K562 (cell line): ENCODE measurements at places on chromosomes 5 and 9. TPM values are rescaled to one million over a fixed set of nuclear protein-coding genes. Genes with fewer than 3 reads are reported as not detected.

- H3K36me3 ChIP-seq: no peaks in the 10 kb centered on the region
- H3K4me1 ChIP-seq: no peaks in the 10 kb centered on the region
- DNase-seq: no peak
- no peaks in the 10 kb centered on the region for H3K27me3 ChIP-seq
These were observed 214.2 kb downstream of the ELAVL2 start for GRCh38 chr9:23611869-23612268.

DNA sequence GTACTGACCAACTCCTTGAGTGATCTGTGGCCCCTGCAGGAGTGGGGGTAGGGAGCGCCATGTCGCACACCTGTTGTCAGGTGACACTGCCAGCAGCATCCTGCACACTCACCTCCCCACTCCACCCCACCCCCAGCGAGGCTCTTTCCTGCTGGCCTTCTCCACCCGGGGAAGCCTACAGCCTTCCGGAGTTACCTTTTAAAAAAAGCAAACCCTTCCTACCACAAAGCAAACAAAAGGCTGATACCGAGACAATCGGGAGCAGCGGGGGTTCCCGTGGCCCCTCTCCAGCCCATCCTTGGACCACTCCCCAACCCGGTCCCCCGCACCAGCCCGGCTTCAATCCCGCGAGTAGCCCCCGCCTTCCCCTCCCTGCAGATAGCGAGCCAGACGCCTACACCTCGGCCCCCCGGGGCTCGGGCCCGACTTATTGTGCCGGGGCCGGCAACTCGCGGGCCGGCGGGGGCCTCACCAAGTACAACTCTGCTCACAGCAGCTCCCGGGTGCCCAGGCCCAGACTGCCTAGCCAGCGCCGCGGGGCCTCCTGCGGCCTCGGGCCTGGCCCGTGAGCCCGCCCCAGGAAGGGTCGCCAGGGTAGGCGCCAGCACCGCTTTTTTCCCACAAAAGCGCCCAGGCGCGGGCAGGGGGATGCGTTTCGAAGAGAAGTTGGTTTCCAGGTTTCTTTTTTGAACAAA lies 724 bp downstream of the MACROH2A1 start:
- peak overlapping the region; percentile 89 for H3K27ac ChIP-seq
- peaks cover 52% of the 10 kb centered on the region for H3K4me1 ChIP-seq
- no peaks in the 10 kb centered on the region for H3K27me3 ChIP-seq
- peaks cover 25% of the 10 kb centered on the region for H3K36me3 ChIP-seq
- H3K4me3 ChIP-seq: peak overlapping the region; percentile 88

DNA sequence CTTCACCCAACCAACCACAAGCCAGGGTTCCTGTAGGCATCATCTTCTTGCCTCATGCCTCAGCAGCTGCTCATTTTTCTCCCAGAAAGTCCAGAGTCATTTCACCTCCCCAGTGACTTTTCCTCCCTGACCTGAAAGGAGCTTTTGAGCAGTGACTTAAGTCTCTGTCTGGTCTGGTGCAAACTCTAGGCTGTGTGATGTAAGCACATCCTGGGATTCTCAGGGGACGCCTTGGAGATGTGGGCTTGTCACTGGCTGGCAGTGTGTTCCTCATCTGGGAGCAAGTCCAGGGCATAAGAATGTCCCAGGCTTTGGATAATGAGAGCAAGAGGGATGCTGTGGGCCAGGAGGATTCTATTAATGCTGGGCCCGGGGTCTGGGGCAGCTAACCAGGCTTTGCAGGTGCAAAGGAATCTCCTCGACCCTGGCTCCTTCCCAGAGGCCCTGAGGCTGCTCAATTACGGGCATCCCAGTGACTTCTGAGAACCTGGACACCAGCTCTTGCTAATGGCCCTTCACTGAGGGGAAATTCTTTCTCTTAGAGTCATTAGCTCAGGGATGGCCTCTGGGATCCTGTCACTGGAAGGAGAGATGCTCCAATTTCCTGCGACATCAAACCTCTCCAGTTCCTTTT lies 211.0 kb upstream of the PANK3 start:
- no peak overlapping the region for H3K4me3 ChIP-seq
- no peak for DNase-seq
- H3K27ac ChIP-seq: no peak overlapping the region
- no peaks in the 10 kb centered on the region for H3K36me3 ChIP-seq

DNA sequence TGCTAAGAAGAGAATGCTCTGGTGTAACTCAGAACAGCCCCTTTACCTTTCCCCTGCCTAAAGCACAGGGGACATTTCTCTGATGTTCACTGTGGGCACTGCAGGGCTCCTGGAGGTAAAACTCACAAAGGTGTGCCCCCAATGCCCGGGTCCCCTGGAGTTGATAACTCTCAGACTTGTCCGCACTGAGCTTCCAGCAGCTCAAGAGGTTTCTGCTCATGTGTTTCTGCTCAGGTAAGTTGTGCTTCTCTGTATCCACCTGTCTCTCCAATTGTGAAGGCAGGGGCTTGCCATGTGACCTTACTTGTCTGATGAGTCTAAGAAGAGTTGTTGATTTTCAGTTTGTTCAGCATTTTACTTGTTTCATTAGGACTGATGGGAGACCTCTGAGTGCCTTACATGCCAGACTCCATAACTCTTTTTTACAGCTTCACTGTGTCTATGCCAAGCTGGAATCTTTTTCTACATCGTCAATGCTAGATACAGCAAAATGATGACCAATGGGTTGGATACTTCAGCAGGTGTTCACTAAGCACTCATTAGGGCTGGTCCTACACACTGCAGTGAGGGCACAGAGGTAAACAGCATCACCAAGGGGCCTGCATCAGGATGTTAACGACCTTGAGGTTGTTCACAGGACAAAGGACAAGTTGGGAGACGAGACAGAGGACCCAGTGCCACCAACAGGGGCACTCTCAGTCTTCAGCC lies 56.4 kb downstream of the MRPL36 start:
- H3K27ac ChIP-seq: no peak overlapping the region
- no peak overlapping the region for H3K4me3 ChIP-seq
- no peaks in the 10 kb centered on the region for H3K36me3 ChIP-seq
- DNase-seq: no peak
- H3K4me1 ChIP-seq: no peaks in the 10 kb centered on the region
- H3K27me3 ChIP-seq: peaks cover 49% of the 10 kb centered on the region

DNA sequence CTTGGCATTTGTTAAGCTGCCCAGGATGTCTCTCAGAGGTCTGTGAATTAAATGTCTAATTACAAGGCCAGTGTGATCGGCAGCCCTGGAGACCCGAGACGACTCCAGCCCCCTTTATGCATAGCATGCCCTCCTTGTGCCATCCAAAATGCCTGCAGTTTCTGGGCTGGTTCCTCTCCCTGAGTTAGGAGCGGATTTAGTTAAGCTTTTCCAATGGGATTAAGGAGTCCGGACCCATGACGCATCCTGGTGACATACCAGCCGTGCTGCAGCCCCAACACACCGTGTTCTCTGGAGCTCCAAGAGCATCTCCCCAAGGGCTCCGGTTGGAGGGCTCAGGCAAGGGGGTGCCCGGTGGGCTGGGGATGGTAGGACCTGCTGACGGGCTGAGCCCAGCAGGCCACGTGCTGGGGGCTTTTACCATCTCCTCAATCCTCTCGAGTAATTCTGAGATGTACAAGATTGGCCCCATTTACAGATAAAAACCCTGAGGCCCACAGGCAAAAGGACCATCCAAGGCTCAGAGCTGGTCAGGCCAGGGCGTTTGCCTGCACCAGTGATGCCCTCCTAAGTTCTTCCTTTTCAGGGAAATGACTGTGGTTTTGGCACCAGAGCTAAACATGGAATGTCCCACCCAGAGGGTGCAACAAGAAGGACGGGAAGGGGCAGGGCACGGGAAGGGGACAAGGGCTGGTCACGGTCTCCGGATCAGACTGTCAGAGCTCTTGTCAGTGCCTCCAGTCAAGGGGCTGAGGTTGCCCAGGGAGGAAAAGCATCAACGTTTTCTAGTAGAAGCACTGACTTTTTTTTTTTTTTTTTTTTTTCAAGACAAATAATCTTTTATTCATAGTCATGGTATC lies 82.6 kb upstream of the PHYKPL start:
- H3K4me3 ChIP-seq: no peak overlapping the region
- H3K36me3 ChIP-seq: no peaks in the 10 kb centered on the region
- DNase-seq: no peak
- no peak overlapping the region for H3K27ac ChIP-seq

GRCh38 chr5:74684900-74685851 lies at the start of gene HEXB:
TSS of gene HEXB (plus strand) at chr5:74685233. CDS start at chr5:74685261, 28 bp downstream.
- peaks cover 31% of the 10 kb centered on the region for H3K36me3 ChIP-seq
- peak within 1 kb of the TSS; percentile 95 for H3K4me3 ChIP-seq

GRCh38 chr9:136807281-136808074 lies at the start of gene RABL6:
TSS of gene RABL6 (plus strand) at chr9:136807948. CDS start at chr9:136808197, 249 bp downstream.
- peak within 1 kb of the TSS; percentile 91 for H3K27ac ChIP-seq
- peaks cover 42% of the 10 kb centered on the region for H3K36me3 ChIP-seq
- no peaks in the 10 kb centered on the region for H3K27me3 ChIP-seq
- peak within 1 kb of the TSS; percentile 97 for H3K4me3 ChIP-seq

GRCh38 chr9:116303270-116303669 lies 149.7 kb downstream of the PAPPA start:
- H3K36me3 ChIP-seq: no peaks in the 10 kb centered on the region
- H3K27ac ChIP-seq: no peak overlapping the region
- no peaks in the 10 kb centered on the region for H3K4me1 ChIP-seq
- no peak overlapping the region for H3K4me3 ChIP-seq
- no peaks in the 10 kb centered on the region for H3K27me3 ChIP-seq

SPINK7 gene
- not detected in 2 replicates for total RNA-seq

HDAC3 gene
- 114 and 119 TPM in 2 replicates for total RNA-seq

CCDC152 gene
- total RNA-seq: 4.7 and 5.1 TPM in 2 replicates

ZNF883 gene
- total RNA-seq: 2.3 and 2.6 TPM in 2 replicates

JAKMIP2 gene
- not detected in 2 replicates for total RNA-seq

SPATA31C1 gene
- total RNA-seq: 0.07 TPM in 1 of 2 replicates, not detected in the other
